ENCODE measurements at places on chromosomes 1 and 21.

DNA sequence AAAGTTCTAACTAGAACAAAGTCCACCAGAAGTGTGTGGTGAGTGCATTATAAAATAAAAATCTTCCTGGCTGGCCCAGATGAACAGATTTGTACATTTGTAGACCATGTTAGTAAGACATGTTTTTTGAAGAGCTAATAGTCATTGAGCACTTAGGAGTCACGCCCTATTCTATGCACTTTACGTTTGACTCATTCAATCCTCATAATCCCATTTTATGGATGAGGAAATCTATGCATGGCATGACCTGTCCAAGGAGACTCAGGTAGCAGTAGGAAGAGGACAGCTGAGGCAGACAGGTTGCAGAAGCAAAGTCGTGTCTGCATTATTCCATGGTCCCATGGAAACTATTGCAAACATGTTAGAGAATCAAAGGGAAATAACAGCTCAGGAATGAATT, 30.3 kb upstream of the LPAR3 start:
- DNase-seq = no peak

GRCh38 chr1:65525266-65526048, 105.0 kb downstream of the LEPR start:
- DNase-seq = no peak

DNA sequence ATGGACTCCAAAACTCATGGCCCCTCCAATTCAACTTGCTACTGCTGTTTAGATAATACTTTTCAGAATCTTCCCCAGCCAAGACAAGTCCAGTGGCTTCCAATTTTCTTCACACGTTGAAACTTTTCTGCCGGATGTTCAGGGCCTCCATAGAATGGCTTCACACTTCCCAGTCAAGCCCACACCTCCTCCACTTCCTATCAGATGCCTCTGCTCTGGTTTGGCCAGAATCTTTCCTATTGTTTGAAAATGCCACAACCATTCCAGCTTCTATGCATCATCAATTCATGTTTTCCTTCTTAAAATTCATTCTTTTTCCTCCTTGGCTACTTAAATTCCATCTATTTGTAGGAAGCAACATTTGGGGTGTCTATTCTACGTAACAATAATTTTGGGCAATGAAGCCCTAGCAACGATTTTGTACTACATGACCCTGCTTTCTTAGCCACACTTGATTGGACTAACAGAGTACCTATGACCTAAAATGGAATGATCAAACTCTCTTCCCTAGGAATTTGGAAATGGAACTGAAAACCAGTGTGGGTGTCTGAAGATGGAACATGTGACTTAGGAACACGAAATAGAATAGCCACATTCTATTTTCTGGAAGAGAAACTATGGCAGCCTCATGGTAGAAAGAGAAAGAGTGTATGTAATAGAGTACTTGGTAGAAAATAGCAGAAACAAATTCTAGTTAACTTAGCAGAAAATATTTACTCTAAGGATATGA, 74.1 kb upstream of the CNIH3 start:
- no peak for DNase-seq

DNA sequence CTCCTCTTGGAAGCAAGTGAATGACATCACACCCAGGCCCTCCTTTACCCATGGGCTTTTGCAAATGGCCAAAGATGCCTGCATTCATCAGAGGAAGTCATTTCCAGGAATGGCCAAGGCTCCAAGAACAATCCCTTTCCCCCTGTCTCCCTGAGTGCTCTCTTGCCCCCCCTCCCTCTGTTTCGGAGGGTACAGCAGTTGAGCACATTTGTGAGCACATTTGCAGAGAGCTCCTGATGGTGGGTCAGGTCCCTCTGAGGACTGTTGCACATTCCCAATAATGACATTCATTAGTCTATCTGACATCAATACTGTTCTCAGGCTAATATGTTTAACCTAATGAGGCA, 113.4 kb downstream of the MATN1 start:
- no peak for DNase-seq

DNA sequence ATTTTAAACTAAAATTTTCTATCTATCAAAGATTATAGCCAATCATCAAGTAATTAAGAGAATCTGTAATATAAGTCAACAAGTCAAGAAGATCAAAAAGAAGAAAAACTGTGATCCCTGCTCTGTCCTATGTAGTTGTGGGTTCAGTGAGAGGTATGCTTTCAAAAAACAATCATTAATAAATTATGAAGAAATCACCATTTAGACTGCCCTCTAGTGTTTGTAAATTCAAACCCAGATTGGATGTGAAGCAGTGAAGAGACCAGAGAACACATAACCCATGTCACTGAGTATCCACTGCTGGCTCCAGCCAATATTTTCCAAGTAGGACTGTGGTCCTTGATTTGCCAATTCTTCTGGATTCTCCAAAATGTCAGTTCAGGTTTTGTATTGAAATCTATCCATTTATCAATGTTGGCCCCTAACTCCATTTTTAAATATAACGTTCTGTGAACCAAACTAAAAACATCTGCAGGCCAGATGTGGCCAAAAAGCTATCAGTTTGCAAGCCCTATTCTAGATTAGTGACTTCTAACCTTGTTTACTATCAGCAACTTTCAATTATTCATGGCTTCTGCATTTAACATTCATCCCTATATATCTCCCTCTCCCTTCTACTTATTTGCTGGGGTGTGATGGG, 467.5 kb upstream of the CXADR start:
- no peak for DNase-seq

DNA sequence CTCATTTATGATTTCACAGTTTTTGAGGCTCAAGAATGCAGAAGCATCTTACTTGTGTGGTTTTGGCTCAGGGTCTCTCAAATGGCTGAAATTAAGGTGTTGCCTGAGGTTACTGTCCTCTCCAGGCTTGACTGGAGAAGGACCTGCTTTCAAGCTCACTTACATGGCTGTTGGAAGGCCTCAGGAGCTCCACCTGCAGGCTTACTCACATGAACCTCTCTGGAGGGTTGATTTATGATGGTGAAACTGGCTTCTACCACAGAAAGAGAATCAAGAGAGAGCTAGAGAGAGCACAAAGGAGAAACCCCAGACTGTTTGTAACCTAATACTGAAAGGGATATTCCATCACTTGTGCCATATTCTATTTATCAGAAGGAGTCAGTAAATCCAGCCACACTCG, 6.2 kb upstream of the KCNK2 start:
- DNase-seq = no peak

DNA sequence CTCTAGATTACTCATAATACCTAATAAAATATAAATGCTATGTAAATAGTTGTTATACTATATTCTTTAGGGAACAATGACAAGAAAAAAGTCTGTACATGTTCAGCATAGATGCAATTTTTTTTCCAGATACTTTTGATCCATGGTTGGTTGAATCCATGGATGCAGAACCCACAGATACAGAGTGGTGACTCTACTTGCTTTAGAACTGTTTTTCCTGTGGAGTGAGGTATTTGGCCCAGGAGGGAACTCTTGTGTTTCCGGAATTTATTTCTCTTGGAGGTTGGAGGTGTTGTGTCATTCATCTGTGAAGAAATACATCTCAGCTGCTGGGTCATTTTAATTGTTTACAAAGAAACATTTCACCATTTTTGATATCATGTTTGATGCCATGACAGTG, 28.7 kb downstream of the TMEM200B start:
- no peak for DNase-seq

DNA sequence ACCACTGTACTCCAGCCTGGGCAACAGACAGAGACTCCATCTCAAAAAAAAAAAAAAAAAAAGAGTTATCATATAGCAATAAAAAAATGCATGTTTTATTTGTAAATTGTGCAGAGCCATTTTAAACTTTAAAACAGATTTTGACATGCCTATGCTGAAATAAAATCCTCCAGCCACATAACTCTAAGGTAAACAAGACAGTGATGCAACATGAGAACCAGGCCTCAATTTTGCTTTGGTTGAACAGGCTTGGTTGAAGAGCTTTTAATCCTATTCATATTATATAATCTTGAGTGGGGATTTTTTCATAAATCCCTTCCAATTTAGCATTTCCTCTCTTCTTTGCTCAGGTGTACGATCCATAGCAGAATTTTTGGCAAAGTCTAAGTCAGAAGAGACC, 26.1 kb downstream of the ARMH1 start:
- no peak for DNase-seq

- DNase-seq = no peak
These were observed 4.0 kb downstream of the EPS8L3 start for GRCh38 chr1:109759513-109760334.

DNA sequence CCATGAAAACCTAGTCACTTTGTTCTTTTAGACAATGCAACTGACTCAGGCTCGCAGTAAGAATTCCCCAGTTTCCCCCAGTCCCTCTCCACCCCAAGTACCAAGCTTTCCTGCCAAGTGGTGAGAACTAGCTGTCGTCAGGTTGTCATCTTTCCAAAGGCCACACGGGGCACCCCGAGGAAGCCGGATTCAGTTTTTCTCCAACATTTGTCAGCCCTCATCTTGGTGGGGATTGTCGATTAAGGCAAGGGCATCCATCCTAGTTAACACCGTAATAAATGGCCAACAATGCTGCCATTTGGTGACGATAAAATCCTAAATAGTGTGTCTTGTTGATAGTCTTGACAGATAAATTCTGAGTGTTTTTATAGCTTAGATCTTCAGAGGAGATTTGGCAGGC, 55.9 kb upstream of the PROX1 start:
- no peak for DNase-seq

GRCh38 chr21:27885296-27885711, 918.4 kb upstream of the ADAMTS5 start:
- no peak for DNase-seq

- no peak for DNase-seq
These were observed 24.2 kb downstream of the PADI3 start for GRCh38 chr1:17273096-17273495.

DNA sequence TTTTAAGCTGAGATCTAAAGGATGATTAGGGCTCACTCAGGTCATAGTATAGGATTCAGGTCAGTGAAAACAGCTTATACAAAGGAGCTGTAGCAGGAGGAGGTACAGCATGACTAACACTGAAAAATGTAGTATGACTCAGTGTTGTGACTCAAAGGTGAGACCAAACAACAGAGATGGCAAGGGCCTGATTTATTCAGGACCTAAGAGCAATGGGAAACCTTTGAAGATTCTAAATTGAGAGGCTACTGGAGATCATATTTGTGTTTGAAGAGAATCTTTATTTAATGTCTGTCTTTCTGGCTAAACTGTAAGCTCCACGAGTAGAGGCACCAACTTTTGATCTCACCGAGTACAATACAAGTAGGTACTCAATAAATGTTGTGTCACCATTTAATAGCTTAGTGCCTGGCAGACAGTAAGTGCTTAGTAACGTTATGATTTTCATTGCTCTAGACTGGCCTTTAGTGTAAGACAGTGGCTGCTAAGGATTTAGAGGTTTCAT, 43.5 kb downstream of the PRKAA2 start:
- no peak for DNase-seq

DNA sequence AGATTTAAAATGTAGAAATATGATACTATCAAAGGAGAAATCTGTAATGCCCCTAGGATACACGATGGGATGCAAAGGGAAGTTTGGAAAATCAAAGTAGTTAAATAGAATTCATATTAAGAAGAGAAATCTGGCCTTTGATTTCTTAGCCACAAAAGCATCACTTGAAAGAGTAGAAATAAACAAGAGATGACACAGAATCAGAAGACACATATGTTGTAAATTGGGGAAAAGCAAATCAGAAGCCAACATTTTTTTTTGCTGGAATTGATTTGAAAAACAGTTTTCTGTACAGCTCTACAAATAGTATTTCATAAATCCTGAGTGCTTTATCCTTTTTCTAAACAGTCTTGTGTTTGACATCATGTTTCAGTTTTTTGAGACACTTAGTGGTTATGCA, 12.4 kb upstream of the TNFSF18 start:
- DNase-seq = no peak

DNA sequence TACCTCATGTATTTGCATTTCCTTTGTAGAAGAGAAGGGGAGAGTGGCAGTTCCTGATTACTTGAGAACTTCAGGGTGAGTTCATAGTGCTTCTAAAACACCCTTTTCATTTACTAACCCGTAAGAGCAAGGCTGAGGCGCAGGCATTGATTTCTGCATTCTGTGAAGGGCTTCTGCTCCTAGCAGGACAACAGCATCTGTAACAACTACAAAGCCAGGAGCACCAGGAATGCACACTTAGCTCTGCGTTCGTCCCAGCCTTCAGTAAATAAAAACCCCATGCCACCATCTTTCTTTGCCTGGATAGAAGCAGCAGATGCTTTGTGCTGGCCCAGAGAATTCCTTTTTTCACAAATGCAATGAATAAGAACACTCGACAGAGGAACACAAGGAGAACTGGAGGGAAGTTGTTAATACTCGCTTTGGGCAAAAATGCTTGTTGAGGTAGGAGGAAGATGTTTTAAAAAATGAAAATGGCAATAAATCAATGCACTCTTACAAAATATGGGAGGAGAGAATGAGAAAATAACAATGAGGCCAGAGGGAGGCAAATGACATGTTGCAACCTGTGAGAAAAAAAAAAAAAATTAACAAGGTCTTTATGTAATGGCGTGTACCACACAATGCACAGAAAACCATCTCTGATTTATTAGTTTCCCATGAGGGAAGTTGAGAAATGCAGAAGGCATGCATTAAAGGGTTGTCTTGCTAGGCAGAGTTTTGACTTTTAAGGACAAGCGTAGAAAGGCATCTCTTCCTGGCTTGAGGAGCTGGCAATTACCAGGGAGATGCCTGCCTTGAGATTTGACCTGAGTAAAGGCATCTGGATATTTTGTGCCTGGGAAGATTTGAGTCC, 418.8 kb downstream of the DISC1 start:
- no peak for DNase-seq

- no peak for DNase-seq
These were observed 115.2 kb upstream of the COA6 start for GRCh38 chr1:234258071-234258470.

- DNase-seq = no peak
These were observed 267.7 kb upstream of the RGS18 start for GRCh38 chr1:191890433-191891088.

DNA sequence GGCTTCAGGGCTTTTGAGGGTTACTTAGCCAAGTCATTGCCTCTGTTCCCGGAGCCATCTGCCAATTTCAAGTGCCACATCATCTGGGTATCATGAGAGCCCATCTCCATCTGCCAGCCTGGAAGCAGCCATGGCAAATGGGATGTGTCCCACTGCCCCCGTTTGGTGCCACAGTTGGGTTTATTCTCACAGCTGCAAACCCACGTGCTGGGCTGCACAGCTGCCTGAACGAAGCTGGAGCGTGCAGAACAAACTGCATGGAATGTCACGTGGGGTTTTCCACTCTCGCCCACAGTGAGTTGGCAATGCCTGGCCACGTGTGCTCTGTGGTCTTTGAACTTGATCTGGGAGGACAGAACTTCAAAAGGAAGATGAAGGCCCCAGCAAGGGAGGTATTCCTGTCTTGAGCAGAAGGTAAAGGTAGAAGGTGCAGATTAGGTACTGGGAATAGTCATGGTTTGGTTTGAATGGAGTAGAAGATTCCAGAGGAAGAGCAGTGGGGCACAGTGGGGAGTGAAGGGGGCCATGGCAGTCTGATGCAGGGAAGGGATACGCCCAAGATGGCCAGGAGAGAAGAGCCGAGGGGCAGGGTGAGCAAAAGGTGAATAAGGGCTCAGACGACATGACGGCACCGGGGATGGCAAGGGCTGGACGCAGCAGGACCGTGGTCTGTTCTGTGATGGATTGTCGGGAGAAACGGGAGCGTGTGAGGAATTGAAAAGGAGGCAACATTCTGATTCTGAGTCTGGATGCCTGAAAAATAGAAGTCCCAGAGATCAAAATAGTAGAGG, 222.0 kb downstream of the KAZN start:
- no peak for DNase-seq

Measured in stimulated activated CD8-positive, alpha-beta memory T cell treated with anti-CD3 and anti-CD28 coated beads, Interleukin-4, amount 100 ng/mL, for 4 hours (primary cell).